Esophagus squamous epithelium (tissue), 5 donors: ENCODE measurements at places on chromosomes 11 and 22.

GRCh38 chr11:118015385-118015841 lies 29.2 kb downstream of the IL10RA start:
- DNase-seq: no peak

DNA sequence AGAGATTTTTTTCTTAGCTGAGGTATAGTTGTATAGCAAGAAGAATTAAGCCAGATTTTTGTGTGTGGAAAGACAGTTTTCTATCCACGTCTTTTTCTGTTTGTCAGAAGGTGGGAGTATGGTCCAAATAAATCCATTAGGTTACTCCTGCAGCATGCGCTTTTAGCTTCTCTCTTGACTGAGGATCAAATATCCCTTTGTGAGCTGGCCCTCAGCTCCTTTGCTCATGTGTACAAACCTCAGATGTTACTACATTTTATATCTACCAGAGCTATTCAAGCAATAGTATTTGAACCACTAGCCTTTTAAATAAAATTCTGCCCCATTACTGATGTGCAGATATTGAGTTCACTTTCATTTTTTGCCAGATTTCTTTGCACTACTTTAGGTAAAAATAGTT lies 8.8 kb upstream of the SIDT2 start:
- no peak for DNase-seq

- DNase-seq: no peak
These were observed 147.6 kb upstream of the OPCML start for GRCh38 chr11:133679896-133680295.

- DNase-seq: no peak
These were observed 172.3 kb downstream of the LDLRAD3 start for GRCh38 chr11:36116161-36116560.

- DNase-seq: no peak
These were observed 725 bp downstream of the CASTOR1 start for GRCh38 chr22:30288419-30289140.

- no peak for DNase-seq
These were observed 31.6 kb upstream of the GAL start for GRCh38 chr11:68652683-68653156.

GRCh38 chr11:41533761-41534160 lies 74.3 kb upstream of the LRRC4C start:
- no peak for DNase-seq

DNA sequence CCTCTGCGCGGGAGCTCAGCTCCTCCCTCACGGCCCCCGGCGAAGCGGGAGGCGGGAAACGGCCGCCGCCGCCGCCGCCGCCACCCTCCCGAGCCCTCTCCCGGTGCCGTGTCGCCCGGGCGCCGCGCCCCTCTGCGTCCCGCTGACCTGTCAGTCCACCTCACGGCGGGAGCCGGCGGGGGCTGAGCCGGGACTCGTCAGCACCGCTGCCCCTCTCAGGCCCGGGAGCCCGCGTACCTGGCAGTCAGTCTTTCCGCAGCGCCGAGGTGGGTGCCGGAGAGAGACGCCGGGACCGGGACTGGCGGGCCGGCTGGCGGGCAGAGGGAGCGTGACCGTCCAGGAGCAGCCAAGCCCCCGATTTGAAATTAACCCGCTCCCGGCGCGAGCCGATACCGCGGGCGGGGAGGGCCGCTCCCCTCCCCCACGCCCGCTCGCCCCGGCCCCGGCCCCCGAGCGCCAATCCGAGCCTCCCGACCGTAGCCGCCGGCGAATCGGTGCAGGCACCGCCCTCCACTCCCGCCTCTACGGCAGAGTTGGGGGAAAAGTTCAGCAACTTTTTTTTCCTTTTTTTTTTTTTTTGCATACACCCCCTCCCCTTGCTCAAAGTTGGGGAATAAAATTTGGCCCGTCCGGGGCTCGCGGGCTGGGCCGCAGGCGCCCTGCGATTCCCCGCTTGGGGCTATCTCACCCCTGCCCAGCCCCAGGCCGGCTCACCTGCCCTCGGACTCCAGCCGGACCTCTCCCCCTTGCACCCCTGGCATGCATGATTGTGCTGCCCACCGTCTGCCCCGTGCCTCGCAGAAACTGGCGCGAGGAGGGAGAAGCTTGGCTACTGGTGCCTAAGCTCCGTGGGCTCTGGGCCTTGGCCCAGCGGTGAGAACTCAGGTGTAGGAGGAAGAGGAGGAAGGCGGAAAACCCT lies 774 bp upstream of the E2F8 start:
- no peak for DNase-seq

GRCh38 chr11:123493349-123494063 lies 63.4 kb downstream of the GRAMD1B start:
- DNase-seq: no peak

DNA sequence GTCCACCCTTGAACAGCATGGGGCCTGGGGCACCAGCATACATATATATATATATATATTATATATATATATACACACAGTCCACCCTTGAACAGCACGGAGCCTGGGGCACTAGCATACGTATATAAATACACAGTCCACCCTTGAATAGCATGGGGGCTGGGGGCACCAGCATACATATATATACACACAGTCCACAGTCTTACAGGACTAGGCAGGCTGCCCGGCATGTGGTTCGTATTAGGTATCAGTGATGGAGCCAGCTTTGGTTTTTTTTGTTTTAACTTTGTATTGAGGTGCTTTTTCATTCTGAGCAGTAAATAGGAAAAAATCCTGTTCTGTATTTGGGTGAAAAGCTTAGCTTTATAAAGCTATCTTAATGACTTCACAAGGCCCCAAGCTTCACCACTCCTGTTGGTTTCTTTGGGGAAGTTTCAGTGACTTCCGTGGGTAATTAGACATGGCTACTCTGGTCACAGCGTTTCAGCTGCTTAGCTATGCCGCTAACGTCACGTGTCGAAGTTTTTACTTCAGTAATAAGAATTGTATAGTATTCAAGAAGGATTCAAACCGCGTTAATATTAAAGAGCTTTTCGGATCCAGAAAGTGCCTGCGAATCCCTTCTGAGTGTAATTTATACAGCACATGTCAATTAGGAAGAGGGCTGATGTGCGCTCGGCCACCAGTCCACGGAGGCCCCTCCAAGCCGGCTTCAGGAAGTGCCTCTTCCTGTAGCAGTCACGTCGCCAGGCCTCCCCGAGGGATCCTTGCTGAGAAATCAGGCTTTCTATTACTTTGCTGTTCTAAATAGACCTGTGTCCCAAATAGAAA lies 179.7 kb downstream of the TBC1D22A start:
- DNase-seq: no peak

- no peak for DNase-seq
These were observed 5.8 kb downstream of the MYOD1 start for GRCh38 chr11:17725174-17725573.
